Hippocampal formation (tissue), 2 donors: ENCODE measurements at places on chromosomes 3 and 15.

GRCh38 chr3:71195492-71195891 lies 388.0 kb downstream of the FOXP1 start:
- DNase-seq: no peak

GRCh38 chr3:279325-279724 lies 82.8 kb downstream of the CHL1 start:
- DNase-seq: peak; percentile 41

- no peak for DNase-seq
Measured at GRCh38 chr15:31367021-31367729, 40.5 kb downstream of the KLF13 start.

DNA sequence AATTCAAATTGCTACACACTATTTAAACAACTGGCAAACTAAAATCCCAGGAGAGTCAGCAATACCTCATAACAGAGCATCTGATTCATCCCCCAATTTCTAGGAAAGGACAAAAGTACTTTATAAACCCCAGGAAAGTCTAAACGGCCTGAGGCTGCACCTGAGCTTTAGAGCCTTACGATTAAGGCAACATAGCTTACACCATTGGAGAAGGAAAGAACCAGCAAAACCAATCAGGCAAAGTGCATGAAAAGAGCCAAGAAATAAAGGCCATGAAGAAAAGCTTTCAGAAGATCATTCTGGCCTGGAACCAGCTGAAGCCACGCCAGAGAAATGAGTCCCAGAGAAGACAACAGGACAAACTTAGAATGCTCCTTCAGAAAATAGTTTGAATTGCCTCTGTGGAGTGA lies 48.1 kb downstream of the PTPN9 start:
- no peak for DNase-seq

DNA sequence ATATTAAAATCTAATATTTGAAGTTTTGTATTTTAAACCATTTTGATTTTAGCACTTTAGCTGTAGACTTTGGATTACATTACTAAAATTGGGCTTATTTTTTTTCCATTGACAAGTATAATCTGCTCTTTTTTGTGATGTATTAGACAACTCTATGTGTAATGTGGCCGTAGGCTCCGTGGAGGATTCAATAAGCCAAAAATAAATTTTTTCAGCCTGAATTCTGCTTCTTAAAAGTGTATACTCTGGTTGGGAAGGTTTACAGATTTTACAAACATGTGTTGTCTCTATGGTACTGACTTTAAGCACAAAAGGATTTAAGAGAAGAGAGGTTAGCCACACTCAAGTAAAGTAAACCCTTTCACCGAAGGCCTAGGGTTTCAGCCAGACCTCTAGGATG lies 110.8 kb downstream of the PLCL2 start:
- DNase-seq: no peak

DNA sequence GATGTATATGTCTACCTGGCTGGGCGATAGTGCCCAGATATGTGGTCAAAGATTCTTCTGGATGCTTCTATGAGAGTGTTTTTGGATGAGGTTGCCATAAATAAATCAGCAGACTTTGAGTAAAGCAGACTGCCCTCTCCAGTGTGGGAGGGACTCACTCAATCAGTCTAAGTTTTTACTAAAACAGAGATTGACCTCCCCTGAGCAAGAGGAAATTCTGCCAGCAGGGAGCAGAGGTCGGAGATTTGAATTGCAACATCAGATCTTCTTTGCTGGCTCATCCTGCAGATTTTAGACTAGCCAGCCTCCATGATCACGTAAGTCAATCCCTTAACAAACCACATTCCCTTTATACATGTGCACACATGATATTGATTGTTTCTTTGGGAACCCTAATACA lies 300.9 kb downstream of the MCTP2 start:
- no peak for DNase-seq
